Activated naive CD8-positive, alpha-beta T cell treated with anti-CD3 and anti-CD28 coated beads, Interleukin-2, amount 10 ng/mL, durations not matched to agents 7 days and 5 days (primary cell): ENCODE measurements at places on chromosomes 4 and X. TPM values are rescaled to one million over a fixed set of nuclear protein-coding genes. Genes with fewer than 3 reads are reported as not detected.

Gene PDE6B
- 16.6 TPM for total RNA-seq

Gene XAGE2
- not detected for total RNA-seq

Gene TCEAL5
- not detected for total RNA-seq

Gene CPZ
- total RNA-seq: not detected

Gene NAT8L
- not detected for total RNA-seq

Gene ARSJ
- total RNA-seq: 0.23 TPM
